Activated T-cell treated with anti-CD3 and anti-CD28 coated beads for 4 hours (primary cell): ENCODE measurements at places on chromosomes 13 and 19.

DNA sequence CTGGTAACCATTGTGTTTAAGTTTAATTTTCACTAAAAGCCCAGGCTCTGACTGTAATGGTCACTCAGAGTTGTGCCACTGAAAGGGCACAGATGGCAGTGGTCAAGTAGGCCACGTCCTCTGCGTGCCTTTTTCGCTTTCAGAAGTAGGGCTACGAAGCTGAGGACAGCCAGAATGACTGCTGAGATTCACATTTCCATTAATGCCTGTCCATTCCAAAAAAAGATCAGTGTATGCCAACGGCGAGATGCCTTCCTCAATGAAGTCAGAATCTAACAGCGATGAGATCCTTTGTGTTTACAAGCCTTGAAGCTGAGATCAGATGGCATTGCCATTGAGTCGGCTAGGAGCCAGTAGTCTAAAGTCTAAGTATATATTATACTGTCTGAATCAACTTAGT, 311.3 kb downstream of the FGF14 start:
- DNase-seq: no peak

GRCh38 chr13:67061750-67062149, 168.4 kb downstream of the PCDH9 start:
- no peak for DNase-seq

GRCh38 chr13:52925775-52926285, 77.4 kb upstream of the PCDH8 start:
- no peak for DNase-seq

DNA sequence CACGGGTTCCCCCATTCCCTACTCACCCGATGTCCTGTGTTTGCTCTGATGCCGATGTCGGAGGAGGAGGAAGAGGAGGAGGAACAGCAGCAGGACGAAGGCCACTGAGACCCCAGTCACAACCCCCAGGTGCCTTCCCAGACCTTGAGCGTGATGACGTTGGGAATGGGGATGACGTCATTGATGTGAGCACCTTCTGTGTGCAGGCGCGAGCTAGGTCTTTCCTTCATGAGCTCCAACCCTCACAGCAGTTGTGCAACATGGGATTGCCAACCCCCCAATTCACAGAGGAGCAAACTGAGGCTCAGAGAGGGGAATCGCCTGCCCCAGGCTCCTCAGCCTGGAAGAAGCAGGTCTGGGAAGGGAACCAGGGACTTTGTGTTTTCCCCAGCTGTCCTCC, 4.2 kb downstream of the LILRB5 start:
- no peak for DNase-seq
